CD4-positive, alpha-beta memory T cell (primary cell): ENCODE measurements at places on chromosomes 16 and 17. TPM values are rescaled to one million over a fixed set of nuclear protein-coding genes. Genes with fewer than 3 reads are reported as not detected.

CCL22 gene
- total RNA-seq = 0.26 TPM

FN3KRP gene
- 36.6 TPM for total RNA-seq

ST6GALNAC2 gene
- total RNA-seq = 3.3 TPM

ABCA8 gene
- not detected for total RNA-seq

CRISPLD2 gene
- total RNA-seq = 0.32 TPM

- H3K4me3 ChIP-seq = no peak overlapping the region
- peak; percentile 22 for DNase-seq
- peaks cover 47% of the 10 kb centered on the region for H3K4me1 ChIP-seq
- no peak overlapping the region for H3K27ac ChIP-seq
- H3K27me3 ChIP-seq = no peaks in the 10 kb centered on the region
Measured at GRCh38 chr16:31455601-31456314, 3.5 kb upstream of the ARMC5 start.

DNA sequence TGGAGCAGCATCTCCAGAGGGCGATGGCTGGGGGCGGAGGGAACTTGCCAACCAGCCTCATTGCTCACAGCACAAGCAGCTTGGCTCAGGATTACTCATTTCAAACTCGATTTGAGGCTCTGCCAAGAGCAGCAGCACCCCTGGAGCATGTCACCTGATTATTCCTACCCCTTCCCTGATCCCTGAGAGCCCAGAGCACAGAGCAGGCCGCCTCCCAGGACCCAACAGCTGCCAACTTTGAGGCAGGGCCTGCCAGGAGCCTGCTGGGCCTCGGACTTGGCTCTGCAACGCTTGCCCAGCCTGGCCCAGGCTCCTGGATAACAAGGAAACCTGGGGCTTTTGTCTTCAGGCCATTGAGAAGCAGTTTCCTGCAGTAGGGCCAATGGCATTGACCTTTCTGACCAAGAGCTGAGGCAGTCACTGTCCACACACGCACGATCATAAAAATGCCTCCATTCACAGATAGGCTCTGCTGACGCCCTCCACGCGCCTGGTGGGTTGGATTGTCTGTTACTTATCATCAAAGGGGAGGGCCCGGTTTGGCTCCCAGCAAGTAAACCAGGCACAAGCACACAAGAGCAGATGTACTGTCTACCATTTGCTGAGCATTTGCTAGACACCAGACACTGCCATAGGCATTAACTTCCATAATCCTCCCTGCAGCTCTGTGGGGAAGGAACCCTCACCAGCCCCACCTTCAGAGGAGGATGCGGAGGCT is 406.6 kb upstream of the EEF2KMT start:
- H3K4me3 ChIP-seq = no peak overlapping the region
- no peaks in the 10 kb centered on the region for H3K4me1 ChIP-seq
- no peaks in the 10 kb centered on the region for H3K27me3 ChIP-seq
- no peaks in the 10 kb centered on the region for H3K36me3 ChIP-seq
- no peak for DNase-seq
- H3K27ac ChIP-seq = no peak overlapping the region

- H3K27me3 ChIP-seq = no peaks in the 10 kb centered on the region
- no peak overlapping the region for H3K4me3 ChIP-seq
- no peak for DNase-seq
- no peak overlapping the region for H3K27ac ChIP-seq
- H3K4me1 ChIP-seq = no peaks in the 10 kb centered on the region
Measured at GRCh38 chr17:69884846-69885245, 190.2 kb upstream of the KCNJ16 start.

GRCh38 chr17:1727258-1727789 is 2.8 kb downstream of the WDR81 start:
- peaks cover 51% of the 10 kb centered on the region for H3K4me1 ChIP-seq
- DNase-seq = no peak
- H3K27ac ChIP-seq = no peak overlapping the region
- no peaks in the 10 kb centered on the region for H3K27me3 ChIP-seq
- H3K4me3 ChIP-seq = no peak overlapping the region
- H3K36me3 ChIP-seq = peaks cover 16% of the 10 kb centered on the region

DNA sequence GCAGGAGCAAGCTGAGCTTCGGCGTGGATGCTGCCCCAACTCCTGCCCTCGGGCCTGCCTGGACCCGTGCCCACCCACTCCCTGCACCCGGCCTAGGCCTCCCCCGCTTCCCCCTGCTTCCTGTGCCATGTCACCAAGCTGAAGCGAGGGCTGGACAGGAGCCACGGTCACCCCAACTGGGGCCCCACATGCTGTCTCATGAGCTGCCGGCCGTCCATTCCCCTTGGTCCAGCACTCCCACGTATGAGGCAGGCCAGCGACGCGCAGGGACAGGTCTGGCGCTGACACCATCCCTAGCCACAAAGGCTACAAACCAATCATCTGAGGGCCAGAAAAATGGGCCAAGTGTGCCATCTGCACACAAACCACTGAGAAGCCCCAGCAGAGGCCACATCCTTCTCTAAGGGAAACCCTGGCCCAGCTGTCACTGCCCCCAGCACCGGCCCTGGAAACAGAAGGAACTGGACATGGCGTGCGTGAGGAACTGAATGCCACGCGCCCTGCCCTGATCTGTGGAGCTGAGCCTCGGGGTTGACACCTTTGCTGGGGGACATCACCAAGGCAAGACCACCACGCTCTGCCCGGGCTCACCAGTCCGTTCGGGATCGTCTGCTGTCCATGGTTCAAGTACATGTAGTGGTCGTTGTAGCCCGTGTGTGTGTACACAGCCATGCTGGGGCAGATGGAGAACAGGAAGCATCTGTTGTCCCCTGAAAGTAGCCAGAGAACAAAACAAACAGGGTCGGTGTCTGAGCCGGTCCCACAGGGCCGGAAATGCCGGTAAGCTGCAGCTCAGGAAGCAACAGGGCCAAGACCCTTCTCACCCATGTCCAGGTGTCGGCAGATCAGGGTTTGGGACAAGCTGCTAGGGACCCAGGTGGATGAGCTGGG is 22.2 kb downstream of the MEAK7 start:
- no peaks in the 10 kb centered on the region for H3K4me1 ChIP-seq
- peaks cover 6% of the 10 kb centered on the region for H3K36me3 ChIP-seq
- no peak for DNase-seq
- H3K4me3 ChIP-seq = no peak overlapping the region
- H3K27ac ChIP-seq = no peak overlapping the region
- H3K27me3 ChIP-seq = no peaks in the 10 kb centered on the region

- peak; percentile 54 for DNase-seq
- no peaks in the 10 kb centered on the region for H3K36me3 ChIP-seq
- H3K27me3 ChIP-seq = no peaks in the 10 kb centered on the region
- peaks cover 50% of the 10 kb centered on the region for H3K4me1 ChIP-seq
- H3K27ac ChIP-seq = no peak overlapping the region
Measured at GRCh38 chr17:35898283-35899070, 18.3 kb upstream of the CCL5 start.
